OCI-LY7 (cell line): ENCODE measurements at places on chromosomes 7 and 10. TPM values are rescaled to one million over a fixed set of nuclear protein-coding genes. Genes with fewer than 3 reads are reported as not detected.

COL1A2 gene
- total RNA-seq: not detected in 2 replicates

GRCh38 chr10:132453470-132453861 is 56.5 kb downstream of the PWWP2B start:
- DNase-seq: no peak

FAM20C gene
- total RNA-seq: not detected in 2 replicates

GRCh38 chr7:11749629-11750028 is 82.4 kb downstream of the THSD7A start:
- DNase-seq: no peak

OR6B1 gene
- not detected in 2 replicates for total RNA-seq

MINDY4 gene
- total RNA-seq: 0.86 and 1.4 TPM in 2 replicates

- DNase-seq: no peak
These were observed 432.9 kb upstream of the FOXK1 start for GRCh38 chr7:4249241-4249640.

MBL2 gene
- total RNA-seq: not detected in 2 replicates

- no peak for DNase-seq
These were observed 11.5 kb upstream of the FGFR2 start for GRCh38 chr10:121609426-121610380.

PTPN12 gene
- total RNA-seq: 18.9 and 19.1 TPM in 2 replicates
